ENCODE measurements at places on chromosomes 5 and 9.
A peak's percentile ranks its signal among the peaks of the same experiment; 100 is the strongest.

- DNase-seq = no peak
Observed at GRCh38 chr5:42600441-42600840, 156.2 kb upstream of the CCDC152 start.

GRCh38 chr9:131282688-131283422 lies 6.5 kb upstream of the FAM78A start:
- no peak for DNase-seq

DNA sequence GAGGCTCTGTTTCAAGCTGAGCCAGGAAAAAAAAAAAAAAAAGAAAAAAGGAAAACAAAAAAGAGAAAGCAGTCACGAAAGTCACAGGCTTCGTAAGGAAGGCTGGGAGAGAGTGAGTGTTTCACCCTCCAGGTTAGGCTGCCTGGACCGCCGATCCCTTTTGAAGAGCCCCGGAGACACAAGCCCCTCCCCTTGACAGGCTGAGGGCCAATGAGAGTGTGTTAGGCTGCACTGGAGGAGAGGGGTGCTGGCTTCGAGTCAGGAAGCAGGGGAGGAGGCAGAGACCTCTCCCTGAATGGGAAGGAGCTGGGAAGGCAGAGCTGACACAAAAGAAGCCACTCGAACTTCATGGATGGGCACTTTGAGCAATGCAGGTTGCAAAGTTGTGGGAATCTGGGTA lies at the start of gene NMUR2:
Gene NMUR2 (minus strand): TSS at position 135 of the 400 bp plus-strand sequence. CDS start 166 bp downstream, outside the sequence.
- DNase-seq = no peak

GRCh38 chr5:12095808-12096281 lies 191.6 kb upstream of the CTNND2 start:
- no peak for DNase-seq

DNA sequence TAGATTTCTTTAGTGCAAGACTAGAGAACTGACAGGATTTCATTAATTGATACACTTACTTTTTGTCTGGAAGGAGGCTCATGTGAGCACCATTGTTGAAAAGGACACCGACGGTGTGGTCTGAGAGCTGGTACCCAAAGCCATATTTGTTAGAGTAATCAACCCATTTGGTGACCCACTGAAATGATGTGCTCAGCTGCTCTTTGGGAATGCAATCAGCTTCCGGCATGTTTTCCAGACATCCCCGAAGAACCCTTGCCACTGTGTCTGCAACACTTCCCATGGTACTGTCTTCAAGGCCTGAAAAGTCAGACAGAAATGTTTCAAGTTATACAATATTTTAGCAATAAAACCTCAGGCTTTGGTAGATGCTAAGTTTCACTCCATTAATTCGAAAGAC lies 4.4 kb downstream of the PLK2 start:
- DNase-seq = no peak

DNA sequence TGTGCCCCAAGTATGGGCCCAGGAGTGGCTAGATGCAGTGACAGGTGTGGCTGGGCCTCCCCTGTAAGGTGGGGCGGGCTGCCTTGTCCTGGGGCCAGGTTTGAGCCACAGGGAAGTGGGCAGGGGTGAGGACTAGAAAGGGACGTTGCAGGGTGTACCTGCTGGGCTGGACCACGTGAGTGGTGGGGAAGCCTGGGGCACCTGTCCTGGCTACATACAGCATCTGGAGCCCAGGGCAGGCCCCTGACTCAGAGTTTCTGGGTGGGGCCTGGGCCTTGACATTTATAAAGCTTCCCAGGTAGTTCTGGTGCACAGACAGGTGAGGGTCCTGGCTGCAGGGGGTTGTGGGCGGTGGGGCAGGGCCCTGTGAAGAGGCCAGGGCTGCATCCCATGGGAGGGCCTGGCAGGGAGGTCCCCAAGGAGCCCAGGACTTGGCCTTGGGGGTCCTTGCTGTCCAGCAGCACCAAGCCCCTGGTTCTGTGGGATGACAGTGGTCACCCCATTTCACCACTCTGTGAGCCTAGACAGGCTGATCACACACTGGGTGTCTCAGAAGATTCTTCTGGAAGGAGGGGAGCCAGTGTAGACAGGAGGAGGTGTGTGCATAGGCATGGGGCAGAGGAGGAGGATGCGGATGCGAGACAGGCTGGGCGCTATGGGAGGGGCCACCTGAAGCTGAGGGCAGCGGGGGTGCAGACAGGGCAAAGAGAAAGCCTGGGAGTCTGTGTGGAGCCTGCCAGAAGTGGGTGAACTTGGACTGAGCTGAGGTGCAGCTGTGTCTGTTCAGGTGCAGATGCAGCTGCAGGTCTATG lies 94.0 kb downstream of the PHF2 start:
- DNase-seq = no peak

DNA sequence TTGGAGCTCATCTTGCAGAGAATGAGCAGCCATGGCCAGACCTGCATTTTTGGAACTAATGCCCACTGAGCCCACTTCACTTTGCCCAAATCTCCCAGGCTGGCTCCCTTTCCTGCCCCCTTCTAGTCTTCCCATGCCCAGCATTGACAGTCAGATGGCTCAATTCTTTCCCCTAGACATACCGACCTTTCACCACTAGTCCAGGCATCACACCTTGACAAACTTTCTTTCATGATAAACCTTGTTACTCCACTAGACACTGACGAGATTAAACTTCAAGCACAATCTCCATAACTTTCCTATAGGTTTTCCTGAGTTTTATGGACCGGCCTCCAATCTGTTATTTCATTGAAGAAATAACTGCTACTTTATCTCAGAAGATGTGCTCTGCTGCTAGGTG lies 47.8 kb upstream of the RAI14 start:
- no peak for DNase-seq

GRCh38 chr5:40406741-40407211 lies 272.9 kb upstream of the PTGER4 start:
- no peak for DNase-seq

DNA sequence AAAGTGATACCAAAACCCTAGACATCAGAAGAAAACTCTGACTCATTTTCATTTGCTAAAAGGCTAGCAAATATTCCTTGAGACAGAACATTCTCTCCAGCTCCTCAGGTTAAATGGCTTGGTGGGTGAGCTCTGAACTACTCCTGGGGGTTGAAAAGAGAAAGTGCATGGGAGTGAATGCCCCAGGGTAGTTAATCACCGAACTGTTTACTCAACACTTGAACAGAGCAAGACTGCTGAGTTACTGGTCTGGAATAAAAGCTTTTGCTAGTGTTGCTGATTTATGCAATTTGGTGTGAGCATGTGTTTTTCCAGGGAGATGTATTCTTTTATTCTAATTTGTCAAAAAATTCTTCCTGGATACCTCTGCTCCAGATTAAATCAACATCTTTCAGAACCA lies 88.3 kb upstream of the PRDM9 start:
- DNase-seq = peak; percentile 50

- DNase-seq = no peak
Observed at GRCh38 chr5:122295138-122295537, 16.9 kb upstream of the SNCAIP start.

- peak; percentile 57 for DNase-seq
Observed at GRCh38 chr5:83925321-83925954, 204.8 kb upstream of the HAPLN1 start.

DNA sequence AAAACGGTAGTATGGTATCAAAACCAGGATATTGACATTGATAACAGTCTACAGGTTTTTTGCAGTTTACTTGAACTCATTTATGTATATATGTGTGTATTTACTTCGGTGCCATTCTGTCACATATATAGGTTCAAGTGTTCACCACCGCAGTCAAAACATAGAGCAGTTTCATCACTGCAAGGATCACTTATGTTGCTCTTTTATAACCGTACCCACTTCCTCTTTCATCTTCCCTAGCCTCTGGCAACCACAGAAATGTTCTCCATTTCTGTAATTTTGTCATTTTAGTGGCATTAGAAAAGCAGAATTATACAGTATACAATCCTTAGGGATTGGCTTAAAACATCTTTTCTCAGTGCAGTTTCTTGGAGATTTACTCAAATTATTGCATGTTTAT lies 90.3 kb downstream of the SH3GL2 start:
- no peak for DNase-seq

GRCh38 chr5:126757713-126758357 lies 19.1 kb upstream of the LMNB1 start:
- DNase-seq = no peak

DNA sequence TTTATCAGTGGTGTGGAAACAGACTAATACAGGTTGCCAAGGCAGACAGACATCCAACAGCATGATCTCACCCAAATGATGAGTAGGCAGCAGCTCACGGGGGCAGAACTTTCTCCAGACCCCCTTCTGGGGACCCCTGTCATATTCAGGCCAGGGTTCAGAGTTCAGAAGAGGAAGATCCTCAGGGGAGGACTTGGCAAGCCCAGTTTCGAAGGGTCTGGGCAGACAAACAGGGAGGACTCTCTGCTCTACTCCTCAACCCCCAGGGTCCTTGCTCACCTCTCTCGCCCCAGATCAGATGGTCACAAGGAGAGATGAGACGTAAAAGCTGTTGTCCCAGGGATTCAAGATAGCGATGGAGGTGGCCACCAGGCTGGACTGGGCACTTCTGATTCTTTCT lies 215.1 kb upstream of the MVB12B start:
- no peak for DNase-seq

DNA sequence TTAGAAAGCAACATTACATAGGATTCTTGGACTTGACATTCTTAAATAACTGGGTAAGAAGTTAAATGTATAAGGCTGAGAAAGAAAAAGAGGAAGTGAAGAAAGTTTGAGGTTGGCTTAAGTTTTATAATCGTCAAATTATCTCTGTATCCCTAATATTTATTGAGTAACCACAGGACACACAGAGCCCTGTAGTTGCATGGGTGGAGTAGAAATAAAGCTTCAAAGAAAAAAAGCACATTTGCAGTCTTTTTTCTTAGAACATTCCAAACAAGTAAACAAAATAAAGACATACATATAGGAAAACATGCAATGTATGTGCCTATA lies 137.0 kb downstream of the CCDC192 start:
- no peak for DNase-seq

GRCh38 chr5:79055017-79055416 lies 14.5 kb downstream of the DMGDH start:
- no peak for DNase-seq

GRCh38 chr5:68505917-68506860 lies 290.6 kb downstream of the PIK3R1 start:
- peak; percentile 74 for DNase-seq

DNA sequence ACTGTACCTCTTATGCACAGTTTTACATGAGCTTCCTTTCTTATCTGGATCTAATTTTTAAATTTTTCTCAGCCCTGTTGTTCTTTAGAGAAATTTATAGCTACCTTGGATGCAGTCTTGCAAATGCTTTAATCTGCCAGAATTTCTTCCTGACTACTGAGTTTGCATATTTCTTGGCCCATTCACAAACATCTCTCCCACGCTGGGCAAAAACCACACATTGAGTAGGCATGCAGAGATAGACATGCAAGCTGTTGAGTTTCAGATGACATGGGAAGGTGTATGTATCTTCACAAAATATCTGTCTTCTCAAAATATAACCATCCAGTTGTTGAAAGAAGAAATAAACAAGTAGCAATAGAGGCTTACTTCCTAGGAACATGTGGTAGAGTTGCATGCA lies 101.2 kb downstream of the PARP8 start:
- no peak for DNase-seq

DNA sequence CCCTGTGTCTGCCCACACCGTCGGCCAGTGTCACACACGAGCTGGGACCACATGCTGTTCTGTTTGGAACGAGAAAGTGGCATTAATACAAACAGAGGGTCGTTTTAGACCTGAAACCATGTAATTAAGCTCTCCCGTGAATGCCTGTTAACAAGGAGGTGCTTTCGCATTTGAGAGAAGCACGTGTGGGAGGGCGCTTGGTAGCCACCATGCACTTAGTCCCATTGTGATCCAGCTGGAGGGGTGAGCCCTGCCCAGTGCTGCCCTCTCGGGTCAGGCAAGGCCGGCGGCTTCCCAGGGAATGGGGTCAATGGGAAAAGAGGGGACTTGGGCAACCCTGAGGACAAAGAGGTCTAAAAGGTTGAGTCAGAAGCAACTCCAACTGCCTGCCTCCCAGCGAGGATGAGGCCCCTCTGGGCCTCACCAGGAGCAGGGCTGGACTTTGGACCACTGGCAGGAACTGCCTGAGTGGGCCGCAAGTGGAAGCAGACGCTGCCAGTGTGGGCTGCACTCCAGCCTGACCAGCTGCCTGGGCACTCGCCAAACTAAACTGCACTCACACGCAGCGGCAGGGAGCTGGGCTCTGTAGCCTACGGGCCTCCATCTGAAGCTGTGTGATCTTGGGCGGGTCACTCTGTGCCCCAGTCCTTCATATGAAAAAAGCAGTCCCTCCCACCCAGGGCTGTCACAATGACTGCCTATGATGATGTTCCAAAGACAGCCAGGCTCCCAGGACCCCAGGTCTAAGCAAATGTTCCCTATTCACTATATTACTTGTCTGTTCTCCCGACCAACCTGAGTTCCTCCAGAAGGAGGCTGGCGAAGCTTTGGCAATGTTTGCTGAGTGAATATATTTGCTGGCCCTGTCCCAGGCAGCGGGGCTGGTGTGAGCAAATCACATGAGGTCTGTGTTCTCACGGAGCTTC lies 195.7 kb downstream of the CDK5RAP2 start:
- DNase-seq = no peak

GRCh38 chr5:40071870-40072269 lies 607.8 kb upstream of the PTGER4 start:
- no peak for DNase-seq

- no peak for DNase-seq
Observed at GRCh38 chr5:126926187-126926586, 104.2 kb downstream of the MARCHF3 start.

DNA sequence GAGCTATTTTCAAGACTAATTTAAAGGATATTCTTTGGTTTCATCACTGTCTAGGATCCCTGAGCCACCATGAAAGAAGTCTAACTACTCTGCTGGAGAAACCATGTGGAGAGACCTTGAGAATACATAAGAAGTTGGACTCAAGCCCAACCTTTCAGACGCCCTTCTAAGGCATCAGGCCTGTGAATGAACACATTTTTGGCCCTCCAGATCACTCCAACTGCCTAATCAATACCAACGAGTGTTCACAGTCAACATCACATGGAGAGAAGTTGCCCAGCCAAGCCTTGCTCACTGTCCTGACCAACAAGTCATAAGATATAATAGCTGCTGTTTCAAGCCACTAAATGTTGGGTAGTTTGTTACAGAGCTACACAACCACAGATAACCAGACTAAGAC lies 100.7 kb downstream of the EPB41L4A start:
- DNase-seq = no peak

DNA sequence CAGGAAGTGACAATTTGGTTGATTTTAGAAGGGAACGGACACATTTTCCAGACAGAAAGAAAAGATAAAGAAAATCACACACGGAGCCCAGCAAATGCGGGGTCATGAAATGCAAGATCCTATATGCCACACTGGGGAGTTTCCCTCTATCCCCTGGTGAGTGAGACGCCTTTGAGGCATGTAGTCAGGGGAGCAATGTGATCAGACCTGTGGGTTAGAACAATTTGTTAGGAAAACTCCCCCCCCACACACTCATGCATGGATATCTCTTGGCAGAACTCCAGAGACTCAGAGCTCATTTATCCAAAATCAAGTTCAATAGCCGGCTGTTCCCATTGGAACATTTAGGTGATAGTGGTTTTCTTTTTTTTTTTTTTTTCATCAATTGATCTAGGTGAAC lies 71.7 kb upstream of the TRIO start:
- DNase-seq = peak; percentile 39

Measured in kidney glomerular epithelial cell (primary cell).